Activated CD8-positive, alpha-beta T cell treated with anti-CD3 and anti-CD28 coated beads, Interleukin-2, amount 10 ng/mL, durations not matched to agents 7 days and 5 days (primary cell): ENCODE measurements at places on chromosomes 11 and 22.

GRCh38 chr11:27347359-27348339 is 15.4 kb downstream of the CCDC34 start:
- no peak for DNase-seq

- DNase-seq: no peak
These were observed 7.3 kb downstream of the ASCL2 start for GRCh38 chr11:2263071-2263565.

GRCh38 chr11:116725434-116726221 is 47.2 kb downstream of the BUD13 start:
- DNase-seq: no peak

DNA sequence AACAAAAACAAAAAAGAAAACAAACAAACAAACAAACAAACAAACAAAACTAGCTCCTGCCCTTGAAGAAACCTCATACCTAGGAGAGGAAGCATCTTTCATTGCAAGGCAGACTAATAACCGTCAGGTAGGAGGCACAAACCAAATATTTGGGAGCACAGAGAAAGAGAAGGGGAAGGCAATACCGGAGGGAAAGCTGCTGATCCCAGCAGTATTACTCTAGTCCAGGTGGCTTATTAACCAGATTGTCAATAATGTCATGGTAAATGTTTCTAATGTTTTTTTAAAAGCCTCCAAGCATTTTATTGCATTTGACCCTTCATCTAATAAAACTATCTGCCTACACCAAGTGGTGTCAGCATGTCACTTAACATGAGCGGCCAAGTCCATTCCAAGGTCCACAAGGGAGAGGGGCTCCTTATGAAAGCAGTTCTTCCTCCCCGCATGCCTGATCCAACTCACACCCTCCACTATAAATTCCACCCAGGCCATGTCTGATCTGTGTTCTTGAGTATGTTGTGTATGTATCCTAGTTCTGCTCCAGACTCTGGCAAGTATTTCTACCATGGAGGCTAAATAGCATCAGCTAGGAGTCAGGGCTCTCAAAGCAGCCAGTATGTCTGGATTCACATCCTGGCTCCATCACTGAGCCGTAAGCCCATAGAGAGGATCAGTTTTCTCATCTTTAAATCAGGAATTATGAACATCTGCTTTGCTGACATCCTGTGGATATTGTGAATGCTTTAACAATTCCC is 208.1 kb upstream of the TENM4 start:
- DNase-seq: no peak

- DNase-seq: no peak
These were observed 26.0 kb downstream of the DKK3 start for GRCh38 chr11:11982461-11982860.

- DNase-seq: no peak
These were observed 1.6 kb upstream of the ATG16L2 start for GRCh38 chr11:72812604-72812966.

- peak; percentile 50 for DNase-seq
These were observed at the start of gene C22orf15 for GRCh38 chr22:23762842-23763578. C22orf15 (plus strand) TSS chr22:23762990; CDS start chr22:23763307, 317 bp downstream.

DNA sequence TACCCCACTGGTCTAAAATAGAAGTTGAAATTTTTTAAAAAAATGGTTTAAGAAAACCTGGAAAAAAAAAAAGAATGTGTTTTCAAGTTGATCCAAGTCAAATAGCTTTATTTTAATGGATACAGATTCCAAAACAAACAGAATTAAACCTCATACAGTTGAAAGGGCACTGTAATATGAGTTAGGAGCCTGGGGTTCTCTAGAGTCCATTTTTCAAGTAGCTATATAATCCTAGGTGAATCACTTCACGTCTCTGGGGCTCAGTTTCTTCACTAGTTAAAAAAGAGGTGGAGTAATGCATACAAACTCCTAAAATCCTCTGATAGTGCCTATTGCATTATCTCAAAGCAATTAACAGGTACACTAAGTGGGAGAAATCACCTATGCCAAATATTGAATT is 132.9 kb downstream of the BBOX1 start:
- no peak for DNase-seq

- DNase-seq: no peak
These were observed 150.2 kb downstream of the TEAD1 start for GRCh38 chr11:12824281-12825041.

GRCh38 chr11:57432149-57432561 is 5.2 kb upstream of the SLC43A3 start:
- DNase-seq: no peak
